Activated CD4-positive, CD25-positive, alpha-beta regulatory T cell treated with anti-CD3 and anti-CD28 coated beads, Interleukin-2, amount 50 U/mL, for 72 hours (primary cell): ENCODE measurements at places on chromosomes 4 and X.
A peak's percentile ranks its signal among the peaks of the same experiment; 100 is the strongest.

- DNase-seq = no peak
Observed at GRCh38 chr4:173367285-173367684, 3.5 kb upstream of the SAP30 start.

DNA sequence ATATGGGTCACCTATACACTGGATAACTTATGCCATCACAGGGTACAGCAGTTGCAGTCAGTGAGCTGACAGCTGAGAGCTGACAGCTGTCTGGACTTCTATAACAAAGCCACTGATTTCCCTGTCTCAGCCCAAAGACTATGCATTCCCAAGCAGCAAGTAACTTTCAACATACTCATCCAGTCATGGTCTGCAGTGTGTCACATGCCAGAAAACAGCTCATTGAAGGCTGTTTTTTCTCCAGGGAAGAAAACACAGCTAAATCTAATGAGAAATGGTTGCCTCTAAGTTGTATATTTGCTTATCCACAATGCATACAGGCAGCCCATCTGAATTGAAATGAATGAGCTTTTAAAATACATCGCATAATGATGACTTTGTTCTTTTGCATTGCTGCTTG lies 6.3 kb downstream of the KIAA1210 start:
- no peak for DNase-seq

DNA sequence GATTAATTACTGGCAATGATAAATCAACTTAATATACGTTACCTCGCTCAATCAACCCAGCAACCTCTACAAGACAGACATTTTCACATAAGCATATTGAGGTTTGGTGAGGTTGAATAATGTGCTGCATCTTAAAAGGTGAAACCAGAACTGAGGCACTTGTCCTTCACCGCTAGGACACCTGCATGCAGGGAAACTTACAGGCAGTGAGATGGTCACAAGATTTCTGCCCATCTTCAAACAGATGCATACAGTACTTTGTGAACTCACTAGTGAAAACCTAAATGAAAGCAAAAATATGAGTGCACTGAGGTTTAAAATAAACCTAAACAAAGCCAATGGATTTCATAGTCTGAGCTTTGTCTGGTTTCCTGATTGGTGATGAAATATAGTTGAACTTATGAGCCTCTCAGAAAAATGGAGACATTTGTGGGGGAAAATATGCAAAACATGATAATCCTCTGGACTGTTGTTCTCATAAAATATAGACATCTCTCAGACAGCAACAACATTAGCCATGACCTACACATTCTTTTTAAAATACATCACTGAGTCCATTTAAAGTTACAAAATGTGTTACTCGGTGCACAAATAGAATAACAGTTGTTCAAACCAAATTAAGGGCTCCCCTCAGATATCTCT lies 20.9 kb upstream of the PRSS12 start:
- no peak for DNase-seq

DNA sequence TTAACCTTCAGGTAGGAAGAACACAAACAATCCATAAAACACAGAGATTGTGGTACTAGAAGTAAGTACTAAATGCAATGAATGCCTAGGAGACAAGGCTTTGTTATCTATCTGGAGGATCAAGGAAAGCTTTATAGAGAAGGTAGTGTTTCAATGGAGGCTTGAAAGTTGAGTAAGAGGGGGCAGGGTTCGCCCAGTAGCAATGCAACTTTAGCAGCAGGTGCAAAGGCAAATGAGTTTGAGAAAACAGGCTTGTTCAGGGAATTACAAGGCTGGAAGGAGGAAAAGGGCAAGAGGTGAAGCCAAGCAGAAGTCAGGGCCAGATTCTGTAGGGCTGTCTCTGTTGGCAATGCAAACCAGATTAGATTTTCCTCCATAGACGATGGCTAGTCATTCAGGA lies 35.5 kb upstream of the AMELX start:
- no peak for DNase-seq

- DNase-seq = no peak
Observed at GRCh38 chrX:130413415-130413814, 11.6 kb downstream of the RBMX2 start.

DNA sequence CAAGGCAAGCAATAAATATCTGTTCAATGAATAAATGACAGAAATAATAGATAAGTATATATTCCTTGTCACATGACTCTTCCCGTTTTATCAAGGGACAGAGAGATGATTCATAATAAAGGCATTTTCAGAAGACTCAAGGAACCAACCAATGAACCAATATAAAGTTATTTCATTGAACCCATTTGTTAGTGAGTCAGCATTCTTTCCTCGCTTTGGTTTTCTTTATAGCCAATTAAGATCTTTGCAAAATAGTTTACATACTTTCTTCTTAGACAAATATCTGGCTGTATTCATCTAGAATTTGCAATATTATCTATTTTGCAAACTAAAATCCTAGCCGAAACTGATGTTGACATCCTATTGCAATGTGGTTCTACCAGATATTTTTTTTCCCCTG lies 269.4 kb downstream of the IL15 start:
- DNase-seq = no peak

DNA sequence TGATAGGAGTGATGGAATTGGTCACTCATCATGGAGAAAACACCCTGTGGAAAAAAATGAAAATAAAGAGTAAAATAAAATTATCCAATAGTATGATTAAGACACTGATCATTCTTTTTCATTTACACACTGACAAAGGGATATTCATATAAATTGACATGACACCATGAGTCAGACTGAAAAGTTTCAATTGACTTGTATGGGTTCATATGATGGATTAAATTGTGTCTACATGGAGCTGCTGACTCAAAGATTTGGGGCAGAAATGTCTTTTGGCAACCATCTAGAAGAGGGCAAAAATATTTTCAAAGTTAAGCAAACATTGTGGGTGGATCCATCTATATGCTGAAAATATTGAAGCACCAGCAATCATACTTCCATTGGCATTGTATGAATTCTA lies 153.4 kb upstream of the PPP3CA start:
- DNase-seq = no peak

- DNase-seq = peak; percentile 26
Observed at GRCh38 chr4:2255501-2256155, 6.3 kb downstream of the MXD4 start.

DNA sequence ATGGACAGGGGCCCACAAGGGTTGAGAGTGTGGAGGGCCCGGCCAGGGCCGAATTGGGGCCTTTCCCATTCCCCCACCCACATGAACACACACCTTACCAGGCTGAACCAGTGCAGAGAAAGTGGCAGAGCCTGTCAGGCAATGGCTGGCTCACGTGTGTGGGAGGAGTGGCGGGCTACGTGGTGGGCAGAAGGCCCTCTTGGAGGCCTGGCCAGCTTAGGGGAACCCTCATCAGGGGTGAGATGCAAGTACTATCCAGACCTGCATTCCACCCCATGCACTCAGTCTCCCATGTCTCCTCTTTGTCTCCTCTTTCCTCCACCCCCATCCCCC lies 965 bp downstream of the TCEAL4 start:
- no peak for DNase-seq

GRCh38 chr4:185874516-185875230 lies 62.7 kb upstream of the SORBS2 start:
- DNase-seq = no peak

GRCh38 chr4:103076747-103077347 lies at the start of gene SLC9B2:
Gene SLC9B2 (minus strand): TSS chr4:103076761. CDS start chr4:103067550, 9,211 bp downstream.
- DNase-seq = no peak
